C1 segment of cervical spinal cord (tissue), 14 donors: ENCODE measurements at places on chromosomes 6 and 20.

DNA sequence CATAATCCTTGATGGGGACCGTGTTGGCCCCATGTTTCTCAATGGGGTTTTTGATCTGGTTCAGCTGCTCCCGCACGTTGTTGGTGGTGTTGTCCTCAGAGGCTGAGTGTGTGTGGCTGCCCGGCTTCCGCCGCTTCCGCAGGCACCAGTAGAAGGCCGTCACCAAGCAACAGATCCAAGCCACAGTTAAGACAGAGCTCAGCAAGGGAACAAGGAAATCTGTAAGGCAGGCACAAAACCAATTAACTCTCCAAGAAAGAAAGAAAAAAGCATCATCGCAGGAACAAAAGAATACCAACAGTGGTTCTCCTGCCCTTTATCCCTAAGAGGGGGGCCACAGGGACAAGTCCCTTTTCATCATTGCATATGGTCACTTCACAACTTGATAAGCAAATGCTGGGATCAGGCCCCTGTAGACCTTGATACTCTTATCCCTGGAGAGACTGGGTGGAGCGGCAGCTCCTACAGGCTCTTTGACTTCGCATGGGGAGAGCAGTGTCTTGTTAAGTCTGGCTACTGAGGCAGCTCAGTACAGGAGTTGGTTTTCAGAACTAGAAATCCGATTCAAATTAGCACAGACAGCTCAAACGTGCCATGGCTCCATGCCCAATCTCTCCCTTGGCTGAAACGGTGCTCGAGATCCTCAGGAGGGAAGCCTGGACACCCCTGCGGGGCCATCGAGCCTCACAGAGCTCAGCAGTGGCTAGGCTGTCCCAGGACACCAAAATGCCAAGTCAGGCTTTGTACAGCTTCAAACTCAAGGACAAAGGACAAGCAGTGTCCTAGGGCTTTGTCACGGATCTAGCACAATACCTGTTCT lies 33.9 kb downstream of the JAG1 start:
- DNase-seq: no peak

GRCh38 chr6:113594726-113595125 lies 262.4 kb upstream of the MARCKS start:
- DNase-seq: no peak

GRCh38 chr6:69813508-69813907 lies 16.7 kb upstream of the LMBRD1 start:
- DNase-seq: no peak

DNA sequence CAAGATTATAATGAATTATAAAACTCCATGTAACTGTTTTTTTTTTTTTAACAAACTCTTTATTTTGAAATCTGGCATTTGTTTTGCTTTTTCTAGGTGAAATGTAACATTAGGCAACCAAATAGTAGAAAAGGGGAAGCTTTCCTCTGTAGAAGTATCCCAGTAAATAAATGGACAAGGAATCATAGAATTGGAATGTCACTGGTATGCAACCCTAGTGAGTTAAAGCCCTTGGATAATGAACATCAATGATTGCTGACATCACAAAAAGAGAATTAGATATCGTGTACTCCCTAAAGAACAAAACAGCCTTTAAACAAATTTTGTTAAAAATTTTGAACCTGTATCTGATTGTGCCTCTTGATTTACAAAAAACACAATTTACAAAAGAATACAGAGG lies 93.9 kb upstream of the OGFRL1 start:
- DNase-seq: no peak

- no peak for DNase-seq
These were observed 140.4 kb downstream of the UST start for GRCh38 chr6:148887181-148887580.

DNA sequence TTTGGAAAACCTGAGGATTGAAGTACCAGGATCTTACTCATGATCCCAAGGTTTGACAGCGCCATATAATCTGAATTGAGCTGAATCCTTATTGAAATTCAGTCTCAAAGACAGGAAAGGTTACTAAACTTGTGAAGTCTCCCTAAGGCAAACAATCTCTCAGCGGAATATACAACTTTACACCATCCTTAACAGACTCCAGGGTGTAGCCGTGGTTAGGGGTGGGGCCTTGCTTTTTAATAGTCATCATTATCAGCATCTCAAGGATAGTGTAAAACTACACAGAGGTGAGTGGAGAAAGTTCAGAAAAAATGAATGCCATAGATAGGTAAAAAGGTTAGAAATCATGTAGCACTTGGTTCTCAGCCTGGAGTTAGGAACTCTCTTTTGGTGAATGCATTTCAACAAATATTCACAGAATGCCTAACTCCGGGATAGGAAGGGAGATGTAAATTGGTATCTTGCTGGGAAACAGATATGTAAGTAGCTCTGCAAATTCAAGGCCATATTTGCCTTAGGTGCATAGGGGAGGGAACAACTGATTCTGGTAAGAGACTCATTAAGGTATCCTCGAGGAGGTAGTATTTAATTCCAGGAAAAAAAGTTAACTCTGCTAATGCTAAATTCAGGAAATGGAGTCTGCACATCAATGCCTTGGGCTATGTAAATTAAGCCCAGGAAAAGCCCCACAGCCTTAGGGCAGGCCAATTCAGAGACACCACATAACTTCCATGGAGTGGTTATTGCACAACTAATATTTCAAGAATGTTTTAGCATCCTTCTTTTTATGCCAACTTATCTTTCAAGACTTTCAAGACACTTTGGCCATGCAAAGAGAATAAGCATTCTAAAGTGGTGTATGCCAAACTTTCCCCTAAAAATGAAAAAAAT lies 61.6 kb downstream of the SNAP25 start:
- no peak for DNase-seq

DNA sequence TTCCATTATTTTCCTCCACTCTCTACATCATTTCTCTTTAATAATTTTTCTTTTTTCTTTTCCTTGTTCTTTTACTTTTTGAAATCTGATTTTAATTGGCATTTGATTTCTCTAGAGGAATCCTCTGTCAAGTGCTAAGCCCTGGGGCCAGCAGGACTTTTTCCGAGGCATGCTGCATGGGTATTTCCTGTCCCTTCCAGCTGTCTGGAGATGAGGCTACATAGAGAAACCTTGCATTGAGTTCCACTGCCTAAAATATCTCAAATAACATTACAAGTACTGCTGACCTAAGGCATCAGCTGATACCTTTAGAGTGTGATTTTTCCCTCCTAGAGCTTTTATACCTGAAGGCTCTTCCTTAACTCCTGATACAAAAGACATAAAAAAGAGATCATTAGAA lies 6.2 kb downstream of the RNF217 start:
- DNase-seq: no peak

DNA sequence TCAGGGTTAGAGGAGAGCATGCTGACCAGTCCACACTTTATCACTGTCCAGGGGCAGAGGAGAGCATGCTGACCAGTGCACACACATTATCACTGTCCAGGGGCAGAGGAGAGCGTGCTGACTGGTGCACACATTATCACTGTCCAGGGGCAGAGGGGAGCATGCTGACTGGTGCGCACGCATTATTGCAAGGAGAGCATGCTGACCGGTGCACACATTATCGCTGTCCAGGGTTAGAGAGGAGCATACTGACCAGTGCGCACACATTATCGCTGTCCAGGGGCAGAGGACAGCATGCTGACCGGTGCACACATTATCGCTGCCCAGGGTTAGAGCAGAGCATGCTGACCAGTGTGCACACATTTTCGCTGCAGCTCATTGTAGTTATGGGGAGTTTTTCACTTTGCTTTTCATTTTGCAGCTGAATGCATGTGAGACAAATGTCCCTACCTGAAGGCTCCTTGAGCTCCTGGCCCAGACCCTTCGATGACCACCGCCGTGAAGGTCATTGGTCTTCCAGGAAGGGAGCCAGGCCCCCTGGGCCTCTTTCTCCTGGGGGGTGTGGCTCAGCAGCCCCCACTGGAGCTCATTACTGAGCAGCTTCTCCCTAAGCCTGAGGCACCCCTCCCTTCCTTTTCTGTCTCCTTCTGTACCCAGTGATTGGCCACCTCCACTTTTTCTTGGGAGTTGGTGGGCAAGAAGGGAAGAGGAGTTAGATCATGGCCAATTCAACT lies 178.8 kb upstream of the AFDN start:
- DNase-seq: no peak

- no peak for DNase-seq
These were observed at the start of gene SLPI for GRCh38 chr20:45254383-45255262. Gene SLPI (minus strand): TSS chr20:45254564. CDS start chr20:45254543, 21 bp downstream.

- no peak for DNase-seq
These were observed 597 bp upstream of the GLYATL3 start for GRCh38 chr6:49499126-49499525.

DNA sequence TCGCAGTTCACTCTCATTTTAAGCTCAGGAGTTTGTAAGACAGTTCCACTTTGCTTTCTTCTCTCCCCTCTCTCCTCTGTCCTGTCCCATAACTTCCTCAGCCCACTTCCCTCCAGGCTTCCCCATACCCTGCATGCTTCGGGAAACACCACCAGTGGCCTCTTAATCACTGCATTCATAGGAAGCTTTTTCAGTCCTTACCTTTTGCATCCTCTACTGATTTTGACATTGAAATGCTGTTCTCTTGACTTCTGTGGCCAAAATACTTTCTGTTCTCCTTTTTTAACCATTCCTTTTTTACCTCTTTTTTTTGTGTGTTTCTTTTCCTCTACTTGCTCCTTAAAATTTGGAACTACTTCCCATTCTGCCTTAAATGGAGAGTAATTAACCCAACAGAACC lies 69.7 kb downstream of the HIVEP1 start:
- DNase-seq: no peak

DNA sequence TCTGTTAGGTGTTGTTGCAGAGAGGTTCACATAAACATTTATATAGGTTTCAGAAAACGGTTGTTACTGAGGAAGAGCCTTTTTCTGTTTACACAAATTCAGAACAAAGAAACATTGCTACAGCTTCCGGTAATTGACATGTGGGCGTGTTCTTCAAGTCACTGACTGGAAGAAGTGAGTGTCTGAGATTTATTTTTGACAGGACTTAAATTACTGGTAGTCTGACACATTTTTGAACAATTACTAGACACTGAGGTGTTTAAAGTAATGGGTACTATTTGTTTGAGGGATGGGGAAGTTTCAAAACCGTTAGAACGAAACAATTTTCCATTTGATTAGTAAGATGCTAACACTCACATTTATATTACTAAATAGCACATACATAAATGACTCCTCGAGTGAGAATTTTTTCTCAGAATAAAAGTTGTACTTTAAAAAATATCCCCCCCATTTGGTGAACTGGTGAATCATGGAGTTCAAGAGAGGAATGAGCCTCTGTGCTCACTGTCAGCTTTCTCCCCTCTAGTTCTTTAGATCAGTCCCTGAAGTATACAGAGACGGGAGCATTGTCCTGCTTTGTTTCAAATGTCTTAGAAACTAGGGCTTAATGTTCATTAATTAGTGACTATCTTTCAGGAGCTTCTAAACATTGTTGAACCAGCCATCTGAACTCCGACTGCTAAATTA lies 98.7 kb downstream of the TSHZ2 start:
- no peak for DNase-seq

DNA sequence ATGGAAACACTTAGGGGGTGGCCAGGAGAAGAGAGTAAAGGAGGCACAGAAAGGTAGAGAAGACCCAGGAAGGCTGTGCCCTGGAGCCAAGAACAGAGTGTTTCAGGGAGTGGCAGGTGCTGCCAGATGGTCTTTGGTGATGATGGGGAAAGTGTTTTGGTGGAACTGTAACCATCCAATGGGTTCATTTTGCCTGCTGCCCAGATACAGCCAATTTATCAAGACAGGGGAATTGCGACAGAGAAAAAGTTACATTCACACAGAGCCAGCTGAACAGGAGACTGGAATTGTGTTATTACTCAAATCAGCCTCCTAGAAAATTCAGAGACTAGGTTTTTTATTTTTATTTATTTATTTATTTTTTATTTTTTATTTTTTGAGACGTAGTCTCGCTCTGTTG lies 5.2 kb downstream of the ZNF341 start:
- DNase-seq: no peak

- no peak for DNase-seq
These were observed 544 bp upstream of the NRM start for GRCh38 chr6:30691208-30691847.

GRCh38 chr6:100464162-100464851 lies 414 bp downstream of the SIM1 start:
- DNase-seq: no peak

GRCh38 chr6:56199956-56200355 lies 47.4 kb downstream of the COL21A1 start:
- DNase-seq: no peak

DNA sequence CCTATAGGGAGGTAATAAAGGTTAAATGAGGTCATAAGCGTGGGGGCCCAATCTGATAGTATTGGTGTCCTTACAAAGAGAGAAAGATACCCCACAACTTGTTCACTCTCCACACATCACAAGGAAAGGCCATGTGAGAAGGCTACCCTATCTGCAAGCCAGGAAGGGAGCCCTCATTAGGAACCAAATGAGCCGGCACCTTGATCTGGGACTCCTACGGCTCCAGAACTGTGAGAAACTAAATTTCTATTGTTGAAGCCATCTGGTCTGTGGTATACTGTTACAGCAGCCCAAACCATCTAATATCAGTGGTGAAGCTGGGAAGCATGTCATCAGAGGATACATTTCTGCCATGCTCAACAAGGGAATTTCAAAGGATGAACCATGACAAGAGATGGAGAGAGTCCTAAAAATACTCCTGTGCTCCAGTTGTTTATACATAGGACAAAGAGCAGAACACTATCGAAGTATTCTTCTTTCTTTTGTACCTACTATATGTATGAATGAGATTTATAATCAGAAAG lies 10.4 kb downstream of the COX7A2 start:
- DNase-seq: no peak

- no peak for DNase-seq
These were observed 80.1 kb upstream of the SLC22A16 start for GRCh38 chr6:110556317-110557110.

DNA sequence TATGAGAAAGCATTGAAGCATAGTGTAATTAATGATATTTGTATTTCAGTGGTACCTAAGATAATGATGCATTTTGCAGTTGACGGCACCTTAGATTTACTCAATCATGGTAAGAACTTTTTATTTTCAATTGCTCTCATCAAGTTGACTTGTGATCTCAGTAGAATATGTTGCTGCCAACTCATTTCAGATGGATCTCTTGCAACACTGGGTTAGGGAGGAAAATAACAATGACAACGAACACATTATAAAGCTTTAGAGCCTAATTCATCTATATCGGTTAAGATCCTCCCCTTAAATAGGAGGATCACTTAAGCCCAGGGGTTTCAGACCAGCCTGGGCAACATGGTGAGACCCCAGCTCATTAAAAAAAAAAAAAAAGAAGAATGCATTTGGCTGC lies 18.0 kb upstream of the TBC1D22B start:
- DNase-seq: no peak

DNA sequence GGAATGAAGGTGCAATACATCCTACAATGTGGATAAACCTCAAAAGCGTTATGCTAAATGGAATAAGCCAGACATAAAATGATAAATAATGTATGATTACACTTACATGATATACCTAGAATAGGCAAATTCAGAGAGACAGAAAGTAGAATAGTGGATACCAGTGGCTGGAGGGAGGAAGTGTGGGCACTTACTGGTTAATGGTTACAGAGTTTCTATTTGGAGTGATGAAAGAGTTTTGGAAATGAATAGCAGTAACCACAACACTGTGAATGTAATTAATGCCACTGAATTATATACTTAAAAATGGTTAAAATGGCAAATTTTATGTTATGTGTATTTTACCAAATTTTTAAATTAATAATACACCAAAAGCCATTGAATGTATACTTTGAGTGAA lies 71.4 kb upstream of the CST7 start:
- no peak for DNase-seq
